Activated T-helper 2 cell treated with anti-CD3 and anti-CD28 coated beads, Interferon-gamma antibody, Interleukin-2, Interleukin-4, amounts not matched to agents 10 μg/mL and 5 μg/mL and 100 μg/mL, durations not matched to agents 14 hours and 24 hours and 36 hours (primary cell): ENCODE measurements at places on chromosomes 5 and 9. TPM values are rescaled to one million over a fixed set of nuclear protein-coding genes. Genes with fewer than 3 reads are reported as not detected.

GRCh38 chr9:38287420-38287985, 105.0 kb upstream of the ALDH1B1 start:
- H3K4me1 ChIP-seq, result no peaks in the 10 kb centered on the region
- no peaks in the 10 kb centered on the region for H3K36me3 ChIP-seq
- no peak for DNase-seq

The PTPN3 gene
- 9.2 and 9.4 TPM in 2 replicates for total RNA-seq

DNA sequence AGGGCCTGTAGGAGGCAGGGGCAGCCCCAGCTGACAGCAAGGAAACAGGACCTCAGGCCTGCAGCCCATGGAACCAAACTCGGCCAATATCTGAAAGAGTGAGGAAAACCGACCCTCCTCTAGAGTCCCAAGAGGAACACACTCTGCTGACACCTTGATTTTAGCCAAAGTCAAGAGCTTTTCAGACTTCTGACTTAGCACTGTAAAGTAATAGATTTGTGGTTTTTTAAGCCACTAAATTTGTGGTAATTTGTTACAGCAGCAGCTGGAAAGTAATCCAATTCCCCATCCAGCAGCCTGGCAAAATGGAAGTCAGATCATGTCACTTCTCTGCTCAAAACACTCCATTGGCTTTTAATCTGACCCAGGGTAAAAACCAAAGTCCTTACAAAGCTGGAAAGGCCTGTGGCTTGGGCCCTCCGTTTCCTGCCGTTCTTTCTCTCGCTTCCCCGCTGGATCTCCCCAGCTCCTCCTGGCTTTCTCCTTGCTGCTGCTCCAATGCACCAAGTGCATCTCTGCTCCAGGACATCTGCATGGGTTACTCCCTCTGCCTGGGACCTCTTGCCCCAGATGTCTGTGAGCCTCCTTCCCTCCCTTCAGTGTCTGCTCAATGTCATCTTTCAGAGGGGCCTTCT, 79.0 kb downstream of the C5orf15 start:
- H3K4me1 ChIP-seq, result peaks cover 7% of the 10 kb centered on the region
- no peak for DNase-seq
- H3K27ac ChIP-seq, result no peak overlapping the region

DNA sequence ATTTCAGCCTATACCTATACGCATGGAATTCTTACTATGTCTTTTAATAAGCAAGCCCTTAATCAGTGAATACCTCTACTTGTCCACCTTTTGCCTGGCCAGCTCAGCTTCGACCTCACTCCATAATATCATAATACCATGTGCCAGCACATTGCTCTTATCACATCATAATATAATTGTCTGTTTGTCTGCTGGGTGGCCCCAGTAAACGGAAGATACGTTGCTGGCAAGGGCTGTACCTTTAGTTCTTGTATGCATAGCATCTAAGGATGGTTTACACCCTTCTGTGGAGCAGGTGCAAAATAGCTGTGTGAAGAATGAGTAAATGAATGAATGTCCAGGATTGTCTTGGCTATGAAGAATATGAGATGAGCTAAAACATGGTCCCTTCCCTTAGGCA, 29.9 kb downstream of the SV2C start:
- no peak for DNase-seq
- H3K27me3 ChIP-seq, result peaks cover 15% of the 10 kb centered on the region
- H3K27ac ChIP-seq, result no peak overlapping the region
- H3K4me1 ChIP-seq, result no peaks in the 10 kb centered on the region
- H3K36me3 ChIP-seq, result no peaks in the 10 kb centered on the region

- peaks cover 3% of the 10 kb centered on the region for H3K4me1 ChIP-seq
- H3K27me3 ChIP-seq, result peaks cover 8% of the 10 kb centered on the region
- H3K36me3 ChIP-seq, result no peaks in the 10 kb centered on the region
- DNase-seq, result no peak
- H3K27ac ChIP-seq, result no peak overlapping the region
- H3K4me3 ChIP-seq, result no peak overlapping the region
Measured at GRCh38 chr5:95238560-95239325, 46.2 kb downstream of the MCTP1 start.

GRCh38 chr5:88298425-88298824, 29.8 kb upstream of the TMEM161B start:
- DNase-seq, result no peak
- no peaks in the 10 kb centered on the region for H3K27me3 ChIP-seq
- no peak overlapping the region for H3K27ac ChIP-seq
- H3K36me3 ChIP-seq, result peaks cover 3% of the 10 kb centered on the region

The SRD5A1 gene
- 15.3 and 16.0 TPM in 2 replicates for total RNA-seq

The EIF4E1B gene
- total RNA-seq, result not detected in 2 replicates

DNA sequence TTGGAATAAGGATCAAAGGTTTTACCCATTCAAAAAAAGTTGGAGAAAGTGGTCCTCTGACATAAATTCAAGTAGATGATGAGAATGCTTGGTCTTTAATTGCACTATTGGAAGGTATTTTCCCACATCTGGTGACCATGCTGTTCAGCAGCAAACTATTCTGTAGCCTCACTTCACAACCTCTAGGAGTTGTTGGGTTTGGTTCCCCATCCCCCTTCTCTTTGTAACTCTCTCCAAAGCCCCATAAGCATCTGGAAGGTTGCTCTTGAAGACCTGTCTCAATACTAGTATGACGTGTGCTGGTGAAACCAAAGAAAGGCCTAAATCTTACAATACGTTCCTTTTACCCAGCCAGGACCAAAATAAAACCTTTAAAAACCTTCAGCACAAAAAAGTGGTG, 8.5 kb downstream of the RGMB start:
- no peak overlapping the region for H3K27ac ChIP-seq
- peaks cover 17% of the 10 kb centered on the region for H3K27me3 ChIP-seq
- no peaks in the 10 kb centered on the region for H3K36me3 ChIP-seq
- DNase-seq, result no peak
- H3K4me3 ChIP-seq, result no peak overlapping the region

GRCh38 chr5:91777671-91778070, 394.6 kb upstream of the ARRDC3 start:
- H3K27ac ChIP-seq, result no peak overlapping the region
- H3K4me1 ChIP-seq, result no peaks in the 10 kb centered on the region
- H3K36me3 ChIP-seq, result no peaks in the 10 kb centered on the region
- no peak overlapping the region for H3K4me3 ChIP-seq

- H3K4me3 ChIP-seq, result no peak overlapping the region
- H3K4me1 ChIP-seq, result no peaks in the 10 kb centered on the region
- DNase-seq, result no peak
Measured at GRCh38 chr5:111017731-111018130, 53.8 kb upstream of the TSLP start.

The NOXA1 gene
- total RNA-seq, result 0.39 and 0.46 TPM in 2 replicates

DNA sequence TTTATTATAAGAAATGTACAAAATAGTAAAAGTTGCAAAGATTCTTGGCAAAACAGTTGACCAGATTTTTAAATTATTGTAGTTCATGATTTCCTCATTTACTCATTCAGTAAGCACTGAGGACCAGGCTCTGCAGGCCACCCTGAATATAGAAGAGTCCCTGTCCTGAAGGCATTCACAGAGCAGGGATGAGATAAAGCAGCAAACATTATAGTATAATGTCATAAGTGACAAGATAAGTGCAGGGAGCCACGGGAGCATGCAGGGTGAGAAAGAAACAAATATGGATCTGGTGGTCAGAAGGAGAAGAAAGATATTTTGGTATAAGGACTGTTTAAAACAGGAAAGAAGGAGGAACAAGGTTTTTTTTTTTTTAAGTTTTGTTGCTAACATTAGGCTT, 46.0 kb downstream of the PARP8 start:
- no peak for DNase-seq
- H3K4me1 ChIP-seq, result peaks cover 53% of the 10 kb centered on the region
- H3K27ac ChIP-seq, result peak overlapping the region; percentile 24
- H3K36me3 ChIP-seq, result peaks cover 22% of the 10 kb centered on the region
- no peak overlapping the region for H3K4me3 ChIP-seq

- no peak overlapping the region for H3K27ac ChIP-seq
- H3K27me3 ChIP-seq, result peaks cover 7% of the 10 kb centered on the region
- no peak for DNase-seq
Measured at GRCh38 chr5:173338380-173339015, 10.3 kb upstream of the STC2 start.

- H3K27me3 ChIP-seq, result no peaks in the 10 kb centered on the region
- no peak overlapping the region for H3K4me3 ChIP-seq
- DNase-seq, result no peak
Measured at GRCh38 chr9:14103115-14103514, 210.8 kb downstream of the NFIB start.

DNA sequence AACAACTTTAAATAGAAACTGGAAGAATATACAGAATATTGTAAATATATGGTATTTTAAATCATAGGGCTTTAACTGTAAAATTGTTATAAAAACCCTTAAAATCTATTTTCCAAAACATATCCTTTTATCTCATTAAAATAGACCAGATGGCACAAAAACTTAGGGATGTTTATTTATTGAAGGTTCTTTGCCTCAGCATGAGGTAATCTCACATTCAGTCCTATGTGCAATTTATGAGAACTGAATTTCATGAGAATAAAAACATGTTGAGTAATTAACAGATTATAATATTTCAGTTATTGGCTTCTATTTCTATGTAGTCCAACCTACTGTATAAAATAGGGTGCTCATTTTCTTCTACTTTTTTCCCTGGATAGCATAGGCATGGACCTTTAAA, 329.2 kb upstream of the PRR16 start:
- H3K4me3 ChIP-seq, result no peak overlapping the region
- H3K27me3 ChIP-seq, result no peaks in the 10 kb centered on the region
- DNase-seq, result no peak
- H3K4me1 ChIP-seq, result peaks cover 4% of the 10 kb centered on the region
- no peak overlapping the region for H3K27ac ChIP-seq
- H3K36me3 ChIP-seq, result no peaks in the 10 kb centered on the region

- peaks cover 54% of the 10 kb centered on the region for H3K4me1 ChIP-seq
- no peak for DNase-seq
- no peak overlapping the region for H3K27ac ChIP-seq
- H3K27me3 ChIP-seq, result no peaks in the 10 kb centered on the region
- peaks cover 16% of the 10 kb centered on the region for H3K36me3 ChIP-seq
Measured at GRCh38 chr5:143355710-143356109, 47.8 kb downstream of the NR3C1 start.

DNA sequence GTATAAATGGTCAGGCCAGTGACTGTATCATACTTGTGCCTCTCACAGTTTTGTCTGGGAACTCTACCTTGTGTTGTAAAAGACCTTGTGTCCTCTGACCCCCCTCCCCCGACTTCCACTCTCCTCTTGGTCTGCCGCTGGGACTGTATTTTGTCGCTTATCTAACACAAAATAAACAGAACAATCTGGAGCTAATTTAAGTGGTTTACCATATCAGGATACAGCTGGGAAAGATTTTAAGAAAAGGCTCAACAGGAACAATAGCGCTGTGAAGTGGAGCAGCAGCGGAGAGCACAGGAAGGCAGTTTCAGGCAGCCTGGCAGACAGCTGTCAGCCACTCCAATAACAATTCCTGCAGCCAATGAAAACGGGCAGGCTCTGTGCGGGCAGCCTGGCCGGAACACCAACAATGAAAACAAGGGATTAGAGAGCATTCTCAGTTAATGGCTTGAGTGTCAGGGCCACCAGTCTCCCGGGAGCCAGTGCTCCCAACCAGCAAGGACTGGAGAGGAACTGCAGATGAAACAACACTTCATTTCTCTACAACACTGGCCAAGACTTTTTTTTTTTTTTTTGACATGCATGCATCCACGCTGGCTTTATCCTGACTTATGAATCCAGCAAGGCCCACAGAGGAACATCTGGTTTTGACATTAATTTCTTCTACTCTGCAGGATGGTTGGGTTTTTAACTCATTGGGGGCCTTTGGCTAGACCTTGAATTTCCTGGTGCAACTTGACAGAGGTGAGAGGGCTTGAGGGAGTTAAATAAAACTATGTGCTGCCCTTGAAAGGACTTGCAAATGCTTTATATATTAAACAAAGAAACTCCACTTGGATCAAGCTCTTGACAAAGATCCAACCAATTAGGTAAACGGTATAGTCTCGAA, 76.7 kb downstream of the ARSB start:
- H3K27me3 ChIP-seq, result no peaks in the 10 kb centered on the region
- DNase-seq, result no peak
- peaks cover 16% of the 10 kb centered on the region for H3K4me1 ChIP-seq
- no peak overlapping the region for H3K27ac ChIP-seq

DNA sequence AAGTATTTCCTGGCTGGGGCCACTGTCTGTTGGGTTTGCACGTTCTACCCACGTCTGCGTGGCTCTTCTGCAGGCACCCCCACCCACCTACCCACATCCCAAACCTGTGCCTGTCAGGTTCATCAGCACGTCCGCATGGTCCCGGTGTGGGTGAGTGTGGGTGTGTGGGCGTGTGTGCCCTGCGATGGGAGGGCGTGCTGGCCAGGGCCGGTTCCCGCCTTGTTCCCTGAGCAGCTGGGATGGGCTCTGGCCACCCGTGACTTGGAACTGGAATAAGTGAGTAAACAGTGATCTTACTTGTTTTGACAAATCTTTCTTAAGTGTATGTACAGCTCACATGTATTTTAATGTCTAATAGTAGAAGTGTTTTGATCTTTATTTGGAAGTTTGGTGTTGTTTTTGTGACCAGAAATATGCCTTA, 20.4 kb downstream of the ERGIC1 start:
- no peak overlapping the region for H3K4me3 ChIP-seq
- H3K27me3 ChIP-seq, result no peaks in the 10 kb centered on the region

GRCh38 chr9:10729213-10729612, 116.4 kb upstream of the PTPRD start:
- H3K36me3 ChIP-seq, result no peaks in the 10 kb centered on the region
- no peaks in the 10 kb centered on the region for H3K27me3 ChIP-seq
- no peak overlapping the region for H3K27ac ChIP-seq
- no peaks in the 10 kb centered on the region for H3K4me1 ChIP-seq
- H3K4me3 ChIP-seq, result no peak overlapping the region

The SHC3 gene
- total RNA-seq, result not detected in 2 replicates

DNA sequence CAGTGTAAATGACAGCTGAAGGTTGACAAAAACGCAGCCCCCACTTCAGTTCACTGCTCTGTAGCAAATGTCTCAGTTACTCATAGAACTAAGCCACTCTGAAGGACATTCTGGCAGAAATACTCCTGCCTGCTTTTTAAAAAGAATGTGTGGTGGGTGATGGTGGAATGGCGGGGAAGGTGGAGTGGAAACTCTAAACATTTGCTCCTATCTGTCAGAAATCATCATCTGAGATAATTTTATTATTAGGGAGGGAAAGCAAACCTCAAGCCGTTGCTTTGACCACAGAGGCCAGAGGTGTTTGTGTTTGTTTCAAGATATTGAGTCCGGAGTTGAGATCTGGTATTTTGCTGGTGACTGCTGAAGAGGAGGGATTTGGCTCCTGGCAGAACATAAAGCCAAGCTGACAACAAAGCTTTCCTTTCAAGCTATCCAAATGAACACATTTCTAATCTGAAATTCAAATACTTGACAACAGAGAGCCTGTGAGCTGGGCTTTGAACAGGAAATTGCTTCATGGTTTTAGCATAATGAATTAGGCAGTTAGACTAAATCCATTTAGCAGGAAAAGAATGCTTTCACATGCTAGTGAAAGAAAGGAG, 362.7 kb downstream of the CSNK1G3 start:
- DNase-seq, result no peak
- no peaks in the 10 kb centered on the region for H3K36me3 ChIP-seq
- H3K4me3 ChIP-seq, result no peak overlapping the region
- no peaks in the 10 kb centered on the region for H3K4me1 ChIP-seq

- DNase-seq, result no peak
- no peaks in the 10 kb centered on the region for H3K36me3 ChIP-seq
- H3K27me3 ChIP-seq, result peaks cover 2% of the 10 kb centered on the region
- H3K4me3 ChIP-seq, result no peak overlapping the region
Measured at GRCh38 chr5:138450971-138451370, 12.1 kb downstream of the REEP2 start.

GRCh38 chr5:58849921-58850667, 267.2 kb downstream of the RAB3C start:
- no peaks in the 10 kb centered on the region for H3K36me3 ChIP-seq
- H3K4me3 ChIP-seq, result no peak overlapping the region
- DNase-seq, result no peak
- H3K4me1 ChIP-seq, result no peaks in the 10 kb centered on the region

The FSTL4 gene
- total RNA-seq, result 2.1 and 2.5 TPM in 2 replicates
